C1 segment of cervical spinal cord (tissue), 14 donors: ENCODE measurements at places on chromosomes 12 and 14.

GRCh38 chr14:32694795-32695449, 243.8 kb upstream of the NPAS3 start:
- no peak for DNase-seq

GRCh38 chr14:44833376-44834060, 128.2 kb downstream of the KLHL28 start:
- DNase-seq, result no peak

GRCh38 chr12:27031531-27031930, 9.2 kb downstream of the MED21 start:
- DNase-seq, result no peak

DNA sequence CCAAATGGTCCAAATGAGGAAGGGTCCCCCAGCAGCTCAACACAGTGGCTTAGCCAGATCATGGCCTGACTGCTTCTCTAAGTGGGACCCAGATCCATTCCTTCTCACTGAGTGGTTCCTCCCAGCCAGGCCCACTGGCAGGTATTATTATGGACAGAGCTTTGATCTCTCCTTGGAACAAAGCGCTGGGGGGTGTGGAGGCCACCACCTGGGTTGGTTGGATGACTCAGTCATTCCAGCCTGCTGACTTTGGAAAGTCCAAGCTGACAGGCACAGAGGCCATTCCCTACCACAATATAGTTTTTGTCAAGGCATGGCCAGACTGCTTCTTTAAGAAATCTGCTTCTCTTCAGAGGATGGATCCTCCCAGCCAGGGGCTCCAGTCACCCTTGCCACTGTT, 341.1 kb downstream of the BTG1 start:
- DNase-seq, result no peak

- DNase-seq, result no peak
These were observed 50.9 kb downstream of the GRIP1 start for GRCh38 chr12:66627988-66628317.
